ENCODE measurements at places on chromosomes 7 and 10. TPM values are rescaled to one million over a fixed set of nuclear protein-coding genes. Genes with fewer than 3 reads are reported as not detected.

The SMO gene
- 38.6 TPM for total RNA-seq

The CRYGN gene
- total RNA-seq: 1.3 TPM

The ZP3 gene
- total RNA-seq: not detected

The JAZF1 gene
- 3.9 TPM for total RNA-seq

The NPS gene
- not detected for total RNA-seq

The PPP1R3C gene
- 5.4 TPM for total RNA-seq

The ADAP1 gene
- 15.7 TPM for total RNA-seq

The BET1 gene
- 25.9 TPM for total RNA-seq

The TMEM213 gene
- total RNA-seq: not detected

The SFTPA1 gene
- 0.22 TPM for total RNA-seq

The PDK4 gene
- 11.7 TPM for total RNA-seq

The HIPK2 gene
- 84.7 TPM for total RNA-seq

The SEC23IP gene
- total RNA-seq: 72.9 TPM

The FAM185A gene
- 8.6 TPM for total RNA-seq

The FAM13C gene
- 10.1 TPM for total RNA-seq

The DOCK4 gene
- total RNA-seq: 24.6 TPM
